Activated T-cell treated with anti-CD3 and anti-CD28 coated beads for 4 hours (primary cell): ENCODE measurements at places on chromosomes 1 and 21.

- no peak for DNase-seq
These were observed 690.4 kb downstream of the USP25 start for GRCh38 chr21:16420031-16420724.

- DNase-seq: no peak
These were observed 2.8 kb upstream of the GNG4 start for GRCh38 chr1:235652364-235652763.

DNA sequence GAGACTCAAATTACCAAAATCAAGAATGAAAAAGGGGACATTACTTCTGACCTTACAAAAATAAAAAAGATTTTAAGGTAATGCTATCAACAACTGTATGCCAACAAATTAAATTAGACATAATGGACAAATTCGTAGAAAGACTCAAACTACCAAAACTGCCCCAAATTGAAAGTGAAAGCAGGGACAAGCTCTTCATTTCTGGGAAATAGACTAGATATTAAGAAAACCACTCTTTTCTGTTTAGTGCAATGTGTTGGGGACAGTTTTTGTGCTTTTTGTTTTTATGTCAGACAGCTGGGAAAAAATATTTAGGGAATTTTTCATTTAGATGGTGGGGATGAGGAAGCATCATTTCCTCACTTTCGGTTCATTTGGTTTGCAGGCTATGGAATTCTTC is 4.9 kb upstream of the GBP1 start:
- no peak for DNase-seq

DNA sequence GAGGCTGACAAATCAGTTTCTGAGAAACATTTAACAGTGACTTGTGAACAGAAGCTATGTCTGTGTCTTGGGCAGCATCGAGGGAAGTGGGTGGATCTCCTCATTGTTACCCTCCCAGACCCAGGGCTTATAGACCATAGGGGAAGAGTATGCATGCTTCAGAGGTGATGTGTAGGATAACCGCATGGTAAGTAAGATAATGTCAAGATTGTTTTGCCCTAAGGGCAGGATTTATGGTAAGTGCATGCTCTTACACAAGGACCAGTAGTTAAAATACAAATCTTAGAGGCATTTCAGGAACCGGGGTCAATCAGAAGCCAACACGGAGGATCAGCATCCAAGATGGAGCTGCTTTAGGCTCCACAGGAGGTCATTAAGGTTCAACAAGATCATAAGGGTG is 7.7 kb upstream of the PRMT2 start:
- no peak for DNase-seq

DNA sequence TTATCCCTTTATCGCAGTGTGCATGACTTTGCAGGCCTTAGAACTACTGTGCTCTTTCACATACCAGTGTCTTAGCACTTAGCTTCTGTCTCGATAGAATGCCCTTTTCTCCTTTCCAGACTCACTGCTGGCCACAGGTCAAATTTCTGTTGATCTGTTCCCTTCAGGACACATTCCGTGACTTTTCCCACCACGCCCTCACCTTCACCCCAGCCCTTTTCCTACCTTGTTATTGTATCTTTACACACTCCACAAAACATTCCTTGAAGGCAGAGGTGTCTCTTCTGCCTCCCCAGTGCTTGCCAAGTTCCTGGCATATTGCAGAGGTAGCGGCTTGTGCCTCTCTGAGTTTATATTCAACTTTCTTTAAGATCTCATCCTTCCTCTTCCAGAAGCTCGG is 3.7 kb upstream of the IGSF9 start:
- no peak for DNase-seq

DNA sequence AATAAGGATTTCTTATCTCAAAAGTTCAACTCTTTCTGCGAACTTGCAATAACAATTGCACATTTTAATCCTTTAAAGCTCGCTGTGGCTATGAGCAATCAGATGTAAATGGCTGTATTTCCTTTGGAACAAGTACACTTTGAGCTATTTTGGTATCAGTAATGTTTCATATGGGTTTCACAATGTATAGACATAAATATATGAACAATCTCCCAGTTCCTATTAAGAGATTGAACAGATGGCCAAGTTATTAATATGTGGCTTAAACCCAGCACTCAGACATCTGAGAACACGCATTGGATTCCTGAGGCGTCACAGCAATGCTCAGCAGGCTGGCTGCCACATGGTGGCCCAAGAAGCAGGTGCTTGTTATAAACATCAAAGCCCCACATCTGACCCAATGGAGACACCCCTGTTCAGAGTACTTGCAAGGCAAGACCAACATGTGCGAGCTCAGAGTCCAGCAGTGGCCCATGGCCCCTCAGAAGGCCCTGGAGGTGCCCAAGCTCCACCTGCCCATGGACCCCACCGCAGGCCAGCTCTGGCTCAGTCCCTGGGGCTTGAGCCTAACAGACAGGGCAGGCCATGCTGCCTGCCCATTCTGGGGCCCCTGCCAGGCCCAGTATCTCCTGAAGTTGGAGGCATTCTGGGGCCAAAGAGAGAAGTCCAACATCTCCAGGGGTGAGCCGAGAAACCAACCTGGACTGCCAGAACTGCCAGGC is 23.7 kb downstream of the PSMG1 start:
- DNase-seq: no peak

DNA sequence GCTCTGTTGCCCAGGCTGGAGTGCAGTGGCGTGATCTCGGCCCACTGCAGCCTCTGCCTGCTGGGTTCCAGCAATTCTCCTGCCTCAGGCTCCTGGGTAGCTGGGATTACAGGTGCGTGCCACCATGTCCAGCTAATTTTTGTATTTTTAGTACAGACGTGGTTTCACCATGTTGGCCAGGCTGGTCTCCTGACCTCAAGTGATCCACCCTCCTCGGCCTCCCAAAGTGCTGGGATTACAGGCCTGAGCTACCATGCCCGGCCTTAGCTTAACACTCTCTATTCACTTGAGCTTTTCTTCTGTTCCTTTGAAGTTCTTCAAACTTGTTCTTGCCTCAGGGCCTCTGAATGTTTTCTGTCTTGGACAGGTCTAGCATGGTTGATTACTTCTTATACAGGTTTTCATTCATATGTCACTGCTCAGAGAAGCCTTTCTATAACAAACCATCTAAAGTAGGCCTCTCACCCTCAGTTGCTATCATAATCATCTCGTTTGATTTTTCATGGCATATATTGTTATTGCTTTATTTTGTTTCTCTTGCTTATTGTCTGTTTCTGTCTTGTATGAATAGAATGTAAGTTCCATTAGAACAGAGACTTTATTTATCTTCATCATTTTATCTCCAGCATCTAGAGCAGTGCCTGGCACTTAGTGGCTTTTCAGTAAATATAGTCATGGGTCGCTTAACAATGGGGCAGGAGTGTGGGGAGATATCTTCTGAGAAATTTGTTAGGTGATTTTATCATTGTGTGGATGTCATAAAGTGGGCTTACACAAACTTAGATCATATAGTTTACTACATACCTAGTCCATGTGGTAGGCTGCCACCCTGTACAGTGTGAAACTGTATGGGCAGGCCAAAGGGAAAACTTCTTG is 12.1 kb downstream of the OSBPL9 start:
- no peak for DNase-seq

DNA sequence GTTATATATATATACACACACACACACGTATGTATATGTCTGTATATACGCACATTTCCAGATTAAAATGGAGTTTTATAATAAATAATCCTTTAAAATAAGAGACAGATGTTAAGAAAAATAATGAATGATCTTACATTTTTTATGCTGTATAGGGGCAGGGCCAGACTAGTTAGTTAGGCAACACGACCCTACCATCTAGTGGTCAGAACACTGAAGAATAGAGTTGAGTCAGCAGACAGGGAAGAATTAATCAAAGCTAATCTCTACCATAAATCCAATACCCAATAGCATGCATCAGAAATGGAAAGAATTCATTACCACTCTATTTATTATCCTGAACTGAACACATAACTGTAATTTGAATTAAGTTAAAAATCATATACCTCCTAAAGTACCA is 156.7 kb downstream of the BRINP3 start:
- no peak for DNase-seq
